ENCODE measurements at places on chromosomes 4 and X.

DNA sequence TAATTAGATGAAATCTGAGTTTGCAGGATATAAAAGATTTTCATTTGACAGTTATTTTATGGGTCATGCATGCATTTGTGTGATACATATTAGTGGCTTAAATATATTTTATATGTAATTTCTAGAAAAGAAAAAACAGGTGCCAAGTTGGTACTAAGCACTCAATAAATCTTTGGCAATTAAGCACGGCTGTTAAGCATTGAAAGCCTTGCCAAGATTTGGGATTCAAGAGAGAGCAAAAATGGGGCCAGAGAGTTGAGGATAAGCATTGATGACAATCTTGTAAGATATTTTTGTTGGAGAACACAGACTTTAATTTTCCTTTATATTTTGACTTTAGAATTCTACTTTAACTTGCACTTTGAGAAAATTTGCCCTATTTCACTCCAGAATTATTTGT, 249.8 kb upstream of the MAD2L1 start:
- DNase-seq: no peak

DNA sequence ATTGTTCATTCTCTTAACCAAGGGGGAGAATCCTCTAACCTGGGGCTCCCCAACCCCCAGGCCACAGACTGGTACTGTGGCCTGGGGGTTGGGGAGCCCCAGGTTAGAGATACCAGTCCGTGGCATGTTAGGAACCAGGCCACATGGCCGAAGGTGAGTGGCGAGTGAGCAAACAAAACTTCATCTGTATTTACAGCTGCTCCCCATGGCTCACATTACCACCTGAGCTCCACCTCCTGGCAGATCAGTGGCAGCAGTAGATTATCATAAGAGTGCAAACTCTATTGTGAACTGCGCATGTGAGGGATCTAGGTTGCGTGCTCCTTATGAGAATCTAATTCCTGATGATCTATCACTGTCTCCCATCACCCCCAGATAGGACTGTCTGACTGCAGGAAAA, 957.2 kb upstream of the PRKX start:
- DNase-seq: no peak

DNA sequence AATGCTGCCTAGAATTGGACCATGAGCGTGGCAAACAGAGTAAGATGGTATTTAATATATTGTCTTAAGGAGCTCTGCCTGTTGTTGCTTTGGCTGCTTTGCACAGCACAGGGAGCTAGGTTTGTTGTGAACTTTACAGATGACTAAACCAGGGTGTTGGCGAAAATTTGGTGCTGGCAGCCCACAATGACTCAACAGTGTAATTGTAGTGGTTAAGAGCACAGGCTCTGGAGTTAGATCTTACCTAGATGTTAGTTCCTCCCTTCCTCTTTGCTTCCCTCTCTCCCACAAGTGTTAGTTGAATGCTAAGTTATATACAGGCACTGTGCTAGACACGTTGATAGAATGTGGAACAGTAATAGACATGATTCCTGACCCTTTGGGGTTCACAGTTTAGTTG, 128.9 kb upstream of the TRPC5 start:
- DNase-seq: no peak

DNA sequence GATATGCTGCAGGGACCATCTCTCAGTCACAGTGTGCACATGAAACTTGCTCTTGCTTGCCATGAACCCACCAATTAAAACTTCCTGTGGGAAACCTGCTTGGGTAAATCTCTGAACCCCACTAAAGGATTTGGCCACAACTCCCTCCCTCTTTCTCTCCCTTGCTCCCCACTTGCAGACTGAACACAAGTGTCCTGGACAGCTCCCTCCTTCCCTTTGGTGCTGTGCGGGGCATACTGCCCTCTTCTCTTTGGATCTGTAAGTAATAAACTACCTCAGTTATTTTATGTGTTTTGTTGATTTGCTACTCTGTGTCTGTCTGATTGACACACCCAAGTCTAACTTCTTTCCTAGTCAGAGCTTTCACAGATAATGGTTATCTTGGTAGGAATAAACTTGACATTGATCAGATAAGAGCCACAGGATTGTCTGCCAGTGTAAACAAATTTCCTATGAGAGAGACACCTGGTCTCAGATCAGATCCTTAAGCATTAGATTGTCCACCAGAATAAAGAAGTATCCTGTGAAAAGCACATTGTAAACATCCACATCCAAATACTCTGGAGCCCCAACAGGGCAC, 41.8 kb downstream of the SULT1E1 start:
- no peak for DNase-seq

DNA sequence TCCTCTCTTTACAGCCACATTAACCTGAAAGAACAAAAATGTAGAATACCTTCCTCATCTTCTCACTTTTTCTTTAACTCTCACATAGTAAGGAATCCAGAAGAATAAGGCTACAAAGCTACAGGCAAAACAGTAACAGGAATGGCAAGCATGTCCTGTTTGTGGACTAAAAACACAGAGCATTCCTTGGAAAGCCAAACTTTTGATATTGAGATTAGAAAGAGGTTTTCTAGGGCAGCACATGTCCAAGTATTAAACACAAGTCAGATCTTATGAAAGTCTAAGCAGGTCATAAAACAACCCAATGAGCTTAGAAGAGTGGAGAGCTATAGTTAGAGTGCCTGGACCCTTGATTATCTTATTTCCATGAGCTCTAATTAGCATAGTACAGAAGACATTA, 58.2 kb upstream of the FAM9C start:
- DNase-seq: no peak

- no peak for DNase-seq
Observed at GRCh38 chr4:93237521-93237920, 591.0 kb upstream of the ATOH1 start.

DNA sequence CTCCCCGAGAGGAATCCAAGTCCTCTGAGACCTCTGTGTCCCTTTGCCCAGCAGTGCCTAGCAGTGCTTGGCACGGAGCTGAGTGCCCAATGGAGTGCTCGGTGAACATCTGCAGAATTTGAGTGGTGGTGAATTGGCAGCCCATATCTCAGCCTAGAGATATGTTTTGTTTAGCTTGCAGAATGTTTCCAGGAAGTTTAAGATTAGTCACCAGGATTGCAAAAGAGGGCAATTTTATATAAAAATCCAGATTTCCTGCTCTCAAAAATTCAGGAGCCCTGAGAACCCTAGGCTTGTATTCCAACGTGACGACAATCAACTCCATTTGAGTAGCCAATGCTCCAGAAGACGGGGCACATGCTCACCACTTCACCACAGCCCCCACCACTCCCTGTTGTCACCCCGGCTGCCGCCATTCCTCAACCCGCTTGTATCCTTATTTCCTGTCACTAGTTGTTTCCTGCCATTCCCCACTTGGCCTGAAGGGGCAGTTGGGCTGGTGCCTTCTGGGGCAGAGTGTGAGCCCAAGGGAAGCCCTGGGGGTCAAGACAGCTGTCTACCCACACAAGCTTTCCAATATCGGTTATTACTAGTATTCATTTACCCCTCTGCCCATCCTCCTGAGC, 116.9 kb downstream of the EFNB1 start:
- no peak for DNase-seq

DNA sequence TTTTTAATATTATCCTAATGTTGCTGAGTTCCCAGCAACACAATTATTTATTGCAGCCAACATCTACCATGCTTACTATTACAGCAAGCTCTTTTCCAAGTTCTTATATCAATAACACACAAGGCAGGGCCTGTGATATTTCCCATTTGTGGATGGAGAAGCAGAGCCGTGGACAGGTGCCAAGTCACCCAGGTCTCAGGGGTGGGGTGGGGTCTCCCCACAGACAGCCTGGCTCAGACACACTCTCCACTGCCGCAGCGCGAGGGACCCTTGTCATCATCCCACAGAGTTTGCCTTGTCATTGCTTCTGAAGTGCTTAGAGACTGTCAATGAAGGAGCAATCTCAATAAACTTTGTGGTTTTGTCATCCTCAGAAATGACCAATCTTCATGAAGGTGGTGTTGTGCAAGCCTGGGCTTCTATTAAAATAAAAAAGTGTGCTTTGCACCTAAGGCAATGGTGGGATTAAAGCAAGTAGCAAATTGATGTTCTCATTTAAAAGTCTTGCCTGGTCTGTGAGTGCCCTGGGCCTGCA, 76.1 kb downstream of the SORBS2 start:
- no peak for DNase-seq

- DNase-seq: no peak
Observed at GRCh38 chr4:182807767-182808548, 109.2 kb downstream of the DCTD start.

GRCh38 chr4:73312967-73313366, 54.4 kb upstream of the ANKRD17 start:
- DNase-seq: no peak

DNA sequence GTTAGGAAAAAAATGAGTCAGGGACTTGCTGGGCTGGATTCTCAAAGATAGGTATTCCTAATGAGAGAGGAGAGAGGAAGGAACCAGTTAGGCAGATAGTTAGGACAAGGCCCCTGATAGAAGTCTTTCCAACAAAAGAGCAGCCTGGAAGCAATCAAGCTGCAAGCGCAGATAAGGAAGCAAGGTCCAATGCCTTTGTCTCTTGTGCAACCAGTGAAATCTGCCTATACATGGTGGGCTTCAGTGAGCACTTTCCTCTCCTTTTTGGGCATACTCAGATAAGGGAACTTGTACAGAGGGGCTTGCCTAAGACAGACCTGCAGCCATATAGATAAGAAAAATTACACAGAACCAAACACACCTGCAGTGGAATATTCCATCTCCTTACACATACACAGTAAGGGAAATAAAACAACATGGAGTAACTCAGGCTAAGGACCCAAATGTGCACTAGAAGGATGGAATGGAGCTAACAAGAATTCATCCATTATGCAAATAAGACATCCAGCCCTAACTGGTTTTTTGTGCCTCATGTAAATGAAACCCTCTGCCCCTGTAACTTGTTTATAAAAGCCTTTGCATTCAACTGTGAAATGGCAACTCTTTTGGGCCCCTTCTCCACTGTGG, 68.8 kb downstream of the PCDH18 start:
- DNase-seq: no peak

DNA sequence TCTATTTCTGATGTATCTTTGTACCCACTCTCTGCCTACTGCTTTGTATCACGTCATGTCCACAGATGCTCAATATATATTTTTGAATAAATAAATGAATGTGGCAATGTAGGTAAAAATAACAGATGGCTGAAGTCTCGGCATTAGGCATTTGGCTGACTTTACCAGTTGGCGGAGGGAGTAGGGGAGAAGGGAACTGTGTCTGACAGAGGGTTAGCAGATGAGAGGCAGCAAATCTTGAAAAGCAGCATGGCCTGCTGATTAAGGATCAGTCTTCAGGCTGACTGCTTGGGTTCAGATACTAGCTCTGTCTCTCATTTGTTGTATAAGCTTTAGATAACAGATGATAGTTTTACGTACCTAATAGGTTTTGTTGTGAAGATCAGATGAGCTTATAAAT, 31.9 kb upstream of the RASGEF1B start:
- no peak for DNase-seq

DNA sequence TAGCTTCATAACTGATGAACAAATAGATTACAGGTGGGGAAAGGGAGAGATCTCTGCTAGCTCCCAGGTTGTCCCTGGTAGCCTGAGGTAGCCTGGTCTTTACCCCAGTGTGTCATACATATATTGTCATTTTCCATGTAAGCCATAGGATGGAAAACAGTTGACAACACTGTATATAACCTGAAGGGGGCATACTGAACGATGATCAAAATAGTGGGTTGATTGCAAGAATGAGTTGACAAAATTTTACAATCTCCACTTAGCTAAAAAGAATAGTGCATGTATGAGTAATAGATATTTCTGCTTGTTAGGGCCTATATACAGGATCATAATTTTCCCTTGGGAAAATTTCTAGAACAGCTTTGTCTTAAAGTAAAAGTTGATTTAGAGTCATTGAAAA, 304.1 kb upstream of the HAND2 start:
- no peak for DNase-seq

DNA sequence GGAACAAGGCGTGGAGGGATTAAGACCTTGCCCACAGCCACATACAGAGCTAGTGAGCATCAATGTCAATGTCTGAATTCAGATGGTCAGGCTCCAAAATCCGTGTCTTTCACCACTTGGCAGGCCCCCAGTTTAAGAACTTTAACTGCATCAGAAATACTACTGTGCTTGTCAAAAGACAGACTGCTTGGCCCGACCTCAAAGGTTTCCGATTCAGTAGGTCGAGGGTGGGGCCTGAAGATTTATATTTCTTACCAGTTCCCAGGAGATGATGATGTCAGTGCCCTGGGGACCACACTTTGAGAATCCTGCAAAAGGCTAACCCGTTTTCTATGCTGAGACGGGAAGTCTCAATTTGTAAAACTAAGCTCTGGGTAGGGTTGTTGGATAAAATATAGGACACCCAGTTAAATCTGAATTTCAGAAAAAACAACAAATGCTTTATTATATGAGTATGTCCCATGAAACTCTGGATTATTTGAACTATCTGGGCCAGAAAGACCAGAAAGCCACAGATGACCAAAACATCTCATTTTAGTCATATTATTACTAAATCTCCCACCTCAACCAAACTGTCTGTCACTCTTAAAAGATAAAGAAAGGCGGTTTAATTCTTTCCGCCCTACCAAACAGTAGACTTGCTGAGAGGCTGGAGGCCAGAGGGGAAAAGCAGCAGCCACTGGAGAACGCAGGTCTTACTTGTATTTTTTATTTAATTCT, 42.7 kb downstream of the GATB start:
- no peak for DNase-seq

DNA sequence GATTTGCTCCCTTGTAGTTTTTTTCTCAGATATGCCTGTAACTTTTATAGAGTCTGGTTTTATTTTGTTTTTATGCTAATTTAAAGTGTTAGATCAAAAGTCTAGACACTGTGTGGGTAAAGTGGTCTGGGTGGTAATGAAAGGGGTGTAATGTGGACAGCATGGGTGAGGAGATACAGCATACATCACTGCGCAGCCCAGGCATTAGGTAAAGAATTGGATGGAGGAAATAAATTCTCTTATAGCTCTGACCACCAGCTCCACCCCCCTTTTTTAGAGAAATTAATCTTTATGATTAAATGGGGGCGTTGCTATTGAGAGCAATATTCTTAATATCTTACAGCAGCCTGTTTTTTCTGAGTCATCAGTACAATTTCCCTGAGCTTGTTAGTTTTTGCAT, 163.9 kb upstream of the IGFBP7 start:
- no peak for DNase-seq

DNA sequence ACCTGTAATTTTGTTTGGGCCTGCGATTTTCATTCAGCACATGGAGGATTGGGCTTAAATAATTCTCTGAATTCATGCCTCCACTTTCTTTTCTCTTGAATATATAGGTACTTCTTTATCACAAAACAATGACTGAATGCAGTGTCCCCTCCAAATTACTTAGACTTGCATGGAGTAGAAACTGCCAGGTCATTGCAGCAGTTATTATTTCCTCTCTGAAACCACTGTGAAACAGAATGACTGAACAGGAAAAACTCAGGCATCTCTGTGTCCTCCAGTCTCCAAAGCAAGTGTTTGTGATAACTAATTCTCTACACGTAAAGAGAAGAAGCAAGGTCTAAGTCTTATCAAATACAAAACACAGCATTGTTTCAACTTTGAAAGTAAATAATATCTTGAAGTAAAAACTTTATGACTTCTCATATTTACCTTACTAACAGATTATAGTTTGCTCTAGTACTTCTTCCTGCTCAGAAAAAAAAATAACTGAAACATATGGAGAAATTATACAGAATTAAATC, 144.5 kb upstream of the DIAPH2 start:
- no peak for DNase-seq

- DNase-seq: peak; percentile 79
Observed at GRCh38 chr4:182938205-182938645, 21.0 kb upstream of the DCTD start.

GRCh38 chr4:6123976-6124375, 76.4 kb downstream of the JAKMIP1 start:
- no peak for DNase-seq

Measured in activated T-cell treated with anti-CD3 and anti-CD28 coated beads, Interleukin-2, amount 50 U/mL, for 24 hours (primary cell).